ENCODE measurements at places on chromosomes 7 and 10. TPM values are rescaled to one million over a fixed set of nuclear protein-coding genes. Genes with fewer than 3 reads are reported as not detected.

GRCh38 chr10:61760943-61761824 is 98.5 kb downstream of the CABCOCO1 start:
- no peak for DNase-seq

DNA sequence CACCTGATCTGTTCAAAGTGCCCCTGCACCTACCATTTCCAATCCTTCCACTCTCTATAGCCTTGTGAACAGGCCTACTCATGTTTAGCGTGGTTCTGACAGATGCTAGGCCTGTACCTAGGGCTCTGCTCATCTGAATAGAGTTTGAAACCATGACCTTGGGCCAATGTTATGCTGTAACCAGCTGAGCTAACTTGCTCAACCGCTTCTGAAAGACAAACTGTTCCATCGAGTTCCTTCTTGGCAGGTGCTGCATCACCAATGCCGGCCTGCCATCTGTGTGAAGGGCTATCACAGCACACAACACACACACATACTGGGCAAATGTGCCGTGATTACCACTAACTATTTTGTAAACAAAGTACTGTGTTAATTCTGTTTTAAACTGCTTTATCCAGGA is 419.0 kb upstream of the GALNT17 start:
- no peak for DNase-seq

GRCh38 chr10:33418301-33418700 is 83.8 kb upstream of the NRP1 start:
- no peak for DNase-seq

- no peak for DNase-seq
Observed at GRCh38 chr7:80984619-80985018, 65.8 kb upstream of the SEMA3C start.

Gene SPDYE1
- total RNA-seq, result not detected

All from sciatic nerve (tissue), 2 donors.